ENCODE measurements at places on chromosomes 4 and X.

DNA sequence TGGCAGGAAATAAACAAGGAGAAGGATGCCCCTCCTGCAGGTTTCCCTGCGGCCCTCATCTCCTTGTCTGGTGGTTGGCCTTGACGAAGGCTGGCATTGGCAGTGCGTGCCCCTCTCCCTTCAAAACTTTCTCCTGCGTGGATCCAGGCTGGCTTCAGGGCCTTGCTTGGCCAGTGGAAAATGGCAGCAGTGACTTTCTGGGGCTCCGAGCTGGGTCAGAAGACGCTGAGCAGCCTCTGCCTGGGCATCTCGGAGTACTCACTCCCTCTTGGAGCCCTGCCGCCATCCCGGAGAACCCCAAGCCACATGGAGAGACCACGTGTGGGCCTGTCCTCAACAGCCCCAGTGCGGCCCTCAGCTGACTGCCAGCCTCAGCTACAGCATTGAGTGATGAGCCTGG is 39.5 kb downstream of the ADRA2C start:
- no peak for DNase-seq

GRCh38 chr4:120927801-120928409 is 5.4 kb upstream of the PRDM5 start:
- DNase-seq = no peak

DNA sequence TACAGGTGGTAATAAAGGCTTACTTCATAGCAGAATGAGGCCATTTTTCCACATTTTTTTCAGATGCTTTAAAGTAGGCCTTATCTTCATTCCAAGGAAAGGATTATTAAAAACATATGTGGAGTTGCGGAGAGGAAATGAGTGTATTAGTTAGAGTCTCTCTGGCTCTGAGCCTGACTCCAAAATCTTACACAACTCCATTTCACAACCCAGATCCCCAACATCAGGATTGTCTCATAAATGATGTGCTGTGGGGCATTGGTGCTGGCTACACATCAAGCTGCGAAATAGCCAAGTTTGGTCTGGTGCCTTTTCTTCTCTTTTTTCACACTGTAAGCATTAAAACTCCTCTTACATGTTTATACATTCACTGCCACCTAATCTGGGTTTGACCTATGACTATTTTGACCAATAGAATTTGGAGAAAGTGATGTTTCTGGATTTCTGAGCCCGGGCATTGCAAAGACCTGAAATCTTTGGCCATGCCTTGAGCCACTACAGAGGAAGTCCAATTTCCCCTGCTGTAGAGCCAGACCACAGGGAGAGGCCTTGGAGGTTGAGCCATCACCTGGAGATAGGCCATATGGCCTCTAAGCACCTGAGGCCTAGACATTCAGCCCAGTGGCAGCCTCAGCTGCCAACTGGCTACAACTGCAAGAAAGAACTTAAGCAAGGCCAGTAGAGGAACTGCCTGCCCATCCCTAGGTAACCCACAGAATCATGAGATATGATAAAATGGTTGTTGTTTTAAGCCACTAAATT is 16.7 kb upstream of the SOD3 start:
- no peak for DNase-seq

- DNase-seq = no peak
Observed at GRCh38 chr4:5592272-5592671, 116.1 kb downstream of the EVC2 start.

DNA sequence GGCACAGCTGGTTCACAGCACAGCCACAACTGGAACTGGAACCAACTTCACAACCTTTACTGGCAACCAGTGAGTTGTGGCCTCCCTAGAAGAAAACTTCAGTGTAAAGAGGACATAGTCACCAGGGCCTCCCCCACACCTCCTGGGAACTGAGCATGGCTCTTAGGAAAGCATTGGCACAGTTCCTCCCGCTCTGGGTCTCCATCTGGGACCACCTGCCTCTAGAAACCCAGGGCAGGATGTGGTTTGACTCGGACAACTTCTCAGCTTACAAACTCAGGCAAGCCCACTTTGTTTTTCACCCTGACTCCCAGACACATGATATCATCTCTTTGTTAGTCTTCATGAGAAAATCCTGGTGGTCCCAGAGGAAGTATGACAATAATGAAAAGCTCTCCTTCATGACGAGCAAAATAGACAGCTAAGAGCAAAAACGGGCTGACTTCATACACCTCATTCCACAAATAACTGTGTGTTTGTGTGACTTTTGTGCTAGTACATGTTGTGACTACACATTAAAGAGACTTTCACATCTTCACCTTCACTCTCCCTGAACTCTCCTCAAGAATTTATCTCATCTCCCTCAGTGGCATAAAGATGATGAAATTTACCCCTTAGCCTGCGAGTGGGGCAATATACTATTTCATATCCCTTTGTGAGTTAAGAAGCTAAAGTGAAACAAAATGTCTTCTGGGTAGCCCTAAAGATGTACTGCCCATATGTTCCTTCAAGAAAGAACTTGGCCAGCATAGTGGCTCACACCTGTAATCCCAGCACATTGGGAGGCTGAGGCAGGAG is 75.4 kb downstream of the SH3KBP1 start:
- no peak for DNase-seq

DNA sequence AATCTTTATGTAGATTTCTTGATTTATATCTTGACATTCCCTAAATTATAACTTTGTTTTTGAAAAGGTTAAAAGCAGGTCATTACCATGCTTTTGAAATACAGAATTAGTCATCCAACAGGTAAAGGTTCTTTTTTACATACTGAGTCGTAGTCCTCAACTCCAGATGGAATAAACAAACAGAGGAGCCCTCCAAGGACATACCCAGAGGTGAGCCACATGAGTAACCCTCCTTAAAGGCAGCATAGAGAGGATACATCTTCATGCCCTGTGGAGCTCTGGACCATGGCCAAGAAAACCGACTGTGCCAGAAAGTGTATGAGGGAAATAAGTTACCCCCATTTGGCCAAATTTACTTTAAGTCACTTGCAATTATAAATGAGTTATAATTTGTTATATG is 95.3 kb upstream of the MCF2 start:
- DNase-seq = no peak

DNA sequence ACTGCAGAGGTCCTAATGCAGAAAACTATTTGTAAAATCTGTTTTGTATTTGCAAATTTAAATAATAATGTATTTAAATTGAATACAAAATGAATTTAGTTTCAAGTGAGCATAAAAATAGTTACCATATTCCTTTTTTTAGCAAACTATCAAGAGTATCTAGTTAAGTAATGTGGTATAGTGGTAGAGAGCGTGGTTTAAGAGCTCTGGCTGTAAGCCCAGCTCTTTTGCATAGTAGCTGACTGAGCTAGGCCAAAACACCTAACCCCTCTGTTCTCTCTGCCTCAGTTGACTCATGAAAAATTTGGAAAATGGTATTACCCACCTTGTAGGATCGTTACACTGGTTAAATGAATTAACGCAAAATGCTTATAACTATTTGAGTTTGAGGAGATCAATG is 18.1 kb upstream of the ADAD1 start:
- DNase-seq = no peak

DNA sequence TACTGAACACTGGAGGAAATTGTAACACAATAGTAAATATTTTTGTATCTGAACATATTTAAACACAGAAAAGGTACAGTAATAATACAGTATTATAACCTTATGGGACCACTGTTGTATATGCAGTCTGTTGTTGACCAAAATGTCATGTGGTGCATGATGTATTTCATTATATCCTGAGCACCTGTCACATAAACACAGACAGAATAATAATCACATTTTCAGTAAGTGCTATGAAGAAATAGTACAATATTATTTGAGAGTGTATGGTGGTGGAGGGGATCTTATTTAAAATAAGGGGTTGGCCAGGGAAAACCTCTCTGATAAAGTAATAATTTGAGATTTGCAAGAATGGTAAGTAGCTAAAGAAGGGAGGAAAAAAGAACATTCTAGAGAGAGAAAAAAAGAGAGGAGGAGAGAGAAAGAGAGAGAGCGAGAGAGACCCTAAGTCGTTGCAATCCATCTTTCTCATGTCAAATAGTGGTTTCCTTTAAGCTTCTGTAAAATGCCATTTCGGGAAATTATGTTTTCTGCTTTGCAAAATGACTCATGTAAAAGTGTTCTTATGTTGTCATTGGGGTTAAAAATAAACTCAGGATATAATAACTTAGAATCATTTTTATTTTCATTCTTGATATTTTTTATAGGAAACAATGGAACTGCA is 19.3 kb upstream of the CLNK start:
- no peak for DNase-seq

DNA sequence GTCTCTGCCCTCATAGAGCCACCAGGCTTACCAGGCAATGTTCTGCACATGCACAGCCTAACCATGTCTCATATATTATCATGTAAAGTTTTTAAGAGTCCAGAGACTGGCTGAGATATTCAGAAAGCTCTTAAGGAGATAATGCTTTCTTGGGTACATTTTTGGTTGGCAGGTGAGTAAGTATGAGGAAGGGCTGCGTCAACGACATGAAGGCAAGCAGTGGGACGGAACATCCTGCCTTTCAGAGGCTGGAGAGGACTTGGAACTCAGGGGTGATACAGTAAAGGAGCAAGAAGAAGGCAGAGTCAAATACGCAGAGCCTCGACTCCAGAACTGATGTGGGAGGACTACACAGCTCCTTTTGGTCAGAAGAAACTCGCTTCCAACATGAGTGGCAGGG is 74.8 kb upstream of the MTNR1A start:
- DNase-seq = no peak

DNA sequence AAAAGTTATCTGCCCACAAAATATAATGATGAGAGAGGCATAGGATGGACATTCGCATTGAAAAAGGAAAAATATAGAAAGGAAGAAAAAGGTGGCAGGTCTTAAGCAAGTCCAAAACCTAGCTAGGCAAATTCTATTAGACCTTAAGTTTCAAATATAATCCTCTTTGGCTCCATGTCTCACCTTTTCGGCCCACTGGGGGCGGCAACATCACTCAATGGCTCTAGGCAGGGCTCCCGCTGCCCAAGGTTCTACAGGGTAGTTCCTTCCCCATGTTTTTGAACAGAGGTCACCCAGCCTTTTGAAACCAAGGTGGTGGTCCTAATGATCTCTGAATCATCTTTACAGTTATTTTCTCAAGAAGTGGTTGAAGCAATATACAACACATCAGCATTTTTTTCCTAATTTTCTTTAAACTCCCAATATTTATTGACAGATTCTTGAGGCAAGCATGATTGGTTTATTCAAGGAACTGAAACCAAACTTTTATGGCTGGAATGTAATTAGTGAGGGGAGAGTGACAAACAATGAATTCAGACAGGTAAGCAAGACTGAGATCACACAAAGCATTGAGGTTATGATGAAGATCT is 309.4 kb downstream of the ANTXR2 start:
- DNase-seq = no peak

DNA sequence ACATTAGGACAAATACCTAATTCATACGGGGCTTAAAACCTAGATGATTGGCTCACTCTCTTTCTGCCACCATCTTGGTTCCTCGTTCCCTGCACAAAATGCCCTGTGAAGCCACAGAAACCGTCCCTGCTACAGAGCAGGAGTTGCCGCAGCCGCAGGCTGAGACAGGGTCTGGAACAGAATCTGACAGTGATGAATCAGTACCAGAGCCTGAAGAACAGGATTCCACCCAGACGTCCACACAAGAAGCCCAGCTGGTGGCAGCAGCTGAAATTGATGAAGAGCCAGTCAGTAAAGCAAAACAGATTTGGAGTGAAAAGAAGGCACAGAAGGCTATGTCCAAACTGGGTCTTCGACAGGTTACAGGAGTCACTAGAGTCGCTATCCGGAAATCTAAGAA is 34.3 kb downstream of the TRIM61 start:
- no peak for DNase-seq

GRCh38 chr4:80362578-80363181 is 27.1 kb downstream of the CFAP299 start:
- no peak for DNase-seq

DNA sequence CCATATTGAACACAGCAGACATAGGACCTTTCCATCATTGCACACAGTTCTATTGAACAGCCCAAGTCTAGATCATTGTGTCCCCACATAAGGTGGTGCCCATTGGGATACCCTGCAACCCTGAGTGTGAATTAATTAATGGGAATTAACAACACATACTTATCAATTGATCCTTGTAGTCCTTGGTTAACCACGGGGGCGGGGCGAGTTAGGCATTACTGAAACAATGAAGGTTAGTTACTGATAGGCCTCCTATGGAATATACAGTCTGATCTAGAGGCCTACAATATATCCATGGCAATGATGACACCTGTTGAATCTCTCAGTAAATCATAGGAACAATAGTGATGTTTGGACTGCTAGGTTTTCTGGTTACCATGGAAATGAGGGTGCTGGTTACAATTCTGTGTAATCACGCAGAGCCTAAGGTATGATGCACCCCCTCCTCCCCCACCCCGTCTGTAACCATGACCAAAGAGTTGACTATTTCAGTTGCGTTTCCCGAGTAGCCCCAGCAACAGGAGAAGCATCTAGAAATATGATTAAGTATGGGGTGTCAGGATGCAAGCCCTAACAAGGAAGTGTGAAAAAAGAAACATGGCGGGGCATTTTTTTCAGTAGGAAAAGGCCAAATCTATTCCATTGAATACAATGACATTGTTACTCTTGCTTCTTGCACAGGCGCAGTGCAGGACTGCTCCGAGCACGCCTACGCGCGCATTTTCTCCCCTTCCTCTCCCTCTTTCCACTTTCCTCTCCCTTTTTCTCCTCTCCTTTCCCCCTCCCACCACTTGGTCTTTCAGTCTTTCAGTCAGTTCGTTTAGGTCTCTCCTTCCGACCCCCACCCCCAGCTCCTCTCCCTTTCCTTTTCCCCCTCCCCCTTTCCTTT is 677 bp upstream of the NONO start:
- DNase-seq = no peak

DNA sequence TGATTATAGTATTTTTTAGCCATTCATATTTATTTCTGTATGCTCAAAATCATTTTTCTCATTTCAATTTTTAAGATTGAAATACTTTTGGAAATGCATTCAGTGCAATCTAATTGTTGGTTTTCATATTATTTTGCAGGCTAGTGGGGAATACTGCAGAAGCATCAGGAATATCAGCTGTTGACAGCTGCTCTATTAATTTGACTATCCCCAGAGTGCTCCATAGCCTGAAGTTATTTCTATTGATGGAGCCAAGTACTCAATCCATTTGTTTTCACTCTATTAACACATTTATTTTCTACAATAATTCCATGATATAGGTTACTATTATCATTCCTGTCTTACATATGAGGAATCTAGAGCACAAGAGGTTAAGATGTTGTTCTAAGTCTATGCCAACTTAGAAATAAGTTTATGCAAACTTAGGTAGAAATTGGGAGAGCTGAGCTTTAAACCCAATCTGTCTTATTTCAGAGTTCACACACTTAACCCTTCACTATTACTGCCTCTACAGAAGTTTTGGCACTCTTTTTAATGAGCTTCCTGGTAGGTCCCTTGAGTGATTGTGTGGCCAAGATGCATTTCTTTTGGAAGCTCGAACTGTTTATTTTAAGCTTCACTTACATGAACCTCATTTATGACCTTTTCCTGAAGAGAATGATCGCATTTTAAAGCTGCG is 65.6 kb upstream of the PCDH18 start:
- DNase-seq = no peak

DNA sequence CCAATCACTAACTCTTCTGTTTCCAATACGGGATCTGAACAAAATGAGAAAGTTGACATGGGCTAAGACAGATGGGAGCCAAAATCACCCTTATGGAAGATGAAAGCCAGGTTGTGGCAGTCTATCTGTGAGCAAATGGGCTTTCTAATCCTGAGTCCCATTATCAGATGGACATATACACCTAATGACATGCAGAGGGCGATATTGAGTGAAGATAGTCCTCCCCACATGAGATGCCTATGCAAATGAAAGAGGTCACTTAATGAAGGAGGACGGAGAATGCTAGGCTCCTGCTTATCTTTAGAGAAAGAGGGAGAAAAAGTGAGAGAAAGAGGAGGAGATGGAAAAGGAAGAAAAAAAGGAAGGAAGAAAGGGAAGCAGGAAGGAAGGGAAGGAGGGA is 547.5 kb downstream of the NLGN4X start:
- DNase-seq = no peak

Data from stimulated activated CD8-positive, alpha-beta memory T cell treated with anti-CD3 and anti-CD28 coated beads, Interleukin-4, amount 100 ng/mL, for 1 hour (primary cell).